ENCODE measurements at places on chromosomes 3 and 15.

- no peak for DNase-seq
These were observed 101.5 kb downstream of the SHQ1 start for GRCh38 chr3:72746430-72747411.

GRCh38 chr3:102712896-102713295 lies 278.1 kb downstream of the ZPLD1 start:
- DNase-seq, result no peak

GRCh38 chr15:48330105-48330785 lies 984 bp upstream of the DUT start:
- no peak for DNase-seq

- DNase-seq, result no peak
These were observed 2.5 kb downstream of the XIRP1 start for GRCh38 chr3:39189959-39190269.

DNA sequence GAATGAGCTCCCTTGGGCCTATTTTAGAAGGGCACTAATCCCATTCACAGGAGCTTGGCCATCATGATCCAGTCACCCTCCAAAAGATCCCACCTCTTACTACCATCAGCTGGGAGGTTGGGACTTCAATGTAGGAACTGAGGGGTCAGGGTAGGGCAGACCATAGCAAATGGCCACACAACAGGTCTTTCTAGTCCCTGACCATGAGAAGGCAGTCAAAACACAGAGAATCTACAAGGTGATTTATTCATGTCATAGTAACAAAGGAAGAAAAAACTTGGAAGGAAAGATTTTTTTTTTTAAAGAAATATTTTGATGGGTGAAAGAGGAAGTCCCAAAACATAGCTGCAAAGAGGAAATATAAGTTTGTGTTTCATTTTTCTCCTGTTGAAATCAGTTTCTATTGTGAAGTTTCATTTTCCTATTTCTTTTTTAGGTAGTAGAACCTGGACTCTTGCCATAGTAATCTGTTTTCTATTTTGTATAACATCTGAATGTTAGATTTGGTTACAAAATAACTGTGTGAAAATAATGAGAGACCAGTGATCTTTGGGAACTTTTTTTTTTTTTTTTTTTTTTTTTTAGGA lies 23.5 kb upstream of the TNFSF10 start:
- DNase-seq, result no peak

- DNase-seq, result no peak
These were observed 58.3 kb upstream of the RASGRP1 start for GRCh38 chr15:38622908-38623307.

Data from right hindlimb (tissue), 1 donor.